ENCODE measurements at places on chromosomes 1 and 21.

GRCh38 chr1:22334860-22335550, 116.6 kb upstream of the ZBTB40 start:
- no peak for DNase-seq

DNA sequence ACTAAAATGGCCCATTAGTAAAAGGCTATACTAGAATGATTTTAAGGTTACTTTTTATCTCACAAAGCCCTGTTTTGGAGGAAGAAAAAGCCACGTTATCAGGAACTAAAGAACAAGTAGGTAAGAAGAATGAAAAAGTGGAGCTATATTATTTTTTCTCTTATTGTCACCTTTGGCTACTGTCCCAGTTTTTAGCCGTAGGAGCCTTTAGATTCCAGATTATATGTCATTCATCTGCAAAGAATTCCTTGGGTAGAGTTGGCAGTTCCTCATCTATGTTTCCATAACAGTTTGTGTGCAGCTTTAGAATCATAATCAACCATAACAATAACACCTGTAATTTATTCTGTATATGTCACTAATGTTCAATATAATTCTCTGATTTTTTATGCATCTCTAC, 83.8 kb downstream of the TPR start:
- no peak for DNase-seq

- no peak for DNase-seq
Observed at GRCh38 chr1:241560146-241560848, 28.1 kb downstream of the KMO start.

DNA sequence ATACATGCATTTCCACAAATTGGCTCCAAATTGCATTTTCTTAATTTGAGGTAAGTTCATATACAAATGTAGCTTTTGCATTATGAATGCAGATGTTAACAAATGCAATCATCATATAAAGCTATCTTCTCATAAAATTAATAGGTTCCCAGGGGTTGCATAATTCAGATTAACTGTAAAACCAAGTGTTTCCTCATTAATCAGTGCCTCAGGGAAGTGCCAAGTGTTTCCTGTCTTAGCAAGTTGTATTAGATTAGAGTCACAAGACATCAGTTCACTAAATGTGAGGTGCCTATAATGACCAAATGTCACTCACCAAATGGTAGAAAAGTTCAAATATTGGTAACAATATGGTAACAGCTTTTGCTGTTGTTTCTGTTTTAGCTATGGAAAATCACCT, 140.8 kb downstream of the PTGER3 start:
- no peak for DNase-seq

DNA sequence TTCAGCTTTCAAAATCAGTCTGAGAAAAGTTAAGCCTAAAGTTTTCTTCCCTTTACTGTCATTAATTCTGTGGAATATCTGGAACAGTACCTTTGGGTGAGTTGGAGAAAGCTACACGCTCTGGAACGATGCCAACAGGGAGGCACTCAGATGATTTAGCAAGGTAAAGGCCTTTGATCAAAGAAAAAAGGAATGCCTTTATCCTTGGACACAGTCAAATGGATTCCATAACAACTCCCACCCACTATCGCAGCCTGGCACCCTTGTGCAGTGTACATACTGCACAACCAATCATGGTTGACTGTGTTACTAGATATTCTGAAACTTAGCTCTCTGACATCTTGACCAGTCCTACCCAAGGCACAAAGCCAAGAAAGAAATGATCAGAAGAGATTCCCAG, 218.7 kb downstream of the PATJ start:
- DNase-seq: no peak

GRCh38 chr1:243796016-243796415, 54.0 kb downstream of the AKT3 start:
- peak; percentile 87 for DNase-seq

GRCh38 chr1:65456481-65456880, 36.0 kb downstream of the LEPR start:
- DNase-seq: no peak

Data from cerebellar cortex (tissue), 1 donor.